Epithelial cell of esophagus (primary cell): ENCODE measurements at places on chromosomes 16 and 17.

DNA sequence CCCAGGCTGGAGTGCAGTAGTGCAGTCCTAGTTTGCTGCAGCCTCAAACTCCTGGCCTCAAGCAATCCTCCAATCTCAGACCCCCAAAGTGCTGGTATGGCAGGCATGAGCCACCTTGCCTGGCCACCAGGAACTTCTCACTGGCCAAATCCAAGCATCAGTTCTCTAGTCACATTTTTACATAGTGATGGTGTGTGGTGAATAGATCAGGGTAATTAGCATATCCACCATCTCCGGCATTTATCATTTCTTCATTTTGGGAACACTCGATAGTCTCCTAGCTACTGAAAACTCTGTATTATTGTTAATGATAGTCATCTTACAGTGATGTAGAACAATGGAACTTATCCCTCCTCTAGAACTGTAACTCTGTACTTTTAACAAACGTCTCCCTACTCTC, 58.3 kb downstream of the RAB11FIP4 start:
- DNase-seq: no peak

GRCh38 chr16:162271-162991, 3.3 kb upstream of the HBM start:
- DNase-seq: no peak

DNA sequence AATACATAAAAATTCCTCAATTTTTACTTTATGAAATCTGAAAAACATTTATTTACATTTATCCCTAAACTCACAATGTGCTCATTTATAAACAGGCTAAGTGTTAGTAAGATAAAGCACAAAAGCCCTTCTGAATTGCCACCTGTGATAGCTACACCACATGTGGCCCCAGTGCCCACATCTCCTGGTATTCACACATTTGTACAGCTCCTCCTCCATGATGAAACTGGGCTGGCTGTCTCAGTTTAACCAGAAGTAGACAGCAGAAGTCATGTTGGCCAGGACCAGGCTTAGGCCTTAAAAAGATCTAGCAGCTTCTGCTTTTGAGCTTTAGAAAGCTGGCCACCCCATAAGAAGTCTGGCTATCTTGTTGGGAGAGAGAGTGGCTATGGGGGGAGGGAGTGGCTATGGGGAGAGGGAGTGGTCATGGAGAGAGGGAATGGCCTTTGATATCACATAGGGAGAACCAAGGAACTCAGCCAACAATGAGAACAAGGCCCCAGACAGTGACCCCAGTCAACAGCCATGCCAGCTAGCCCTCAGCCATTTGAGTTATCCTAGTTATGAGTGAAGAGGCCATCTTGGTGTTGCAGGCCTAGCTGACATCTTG, 47.4 kb downstream of the CEP95 start:
- DNase-seq: no peak

- no peak for DNase-seq
These were observed 2.2 kb downstream of the DCUN1D3 start for GRCh38 chr16:20897922-20898321.

DNA sequence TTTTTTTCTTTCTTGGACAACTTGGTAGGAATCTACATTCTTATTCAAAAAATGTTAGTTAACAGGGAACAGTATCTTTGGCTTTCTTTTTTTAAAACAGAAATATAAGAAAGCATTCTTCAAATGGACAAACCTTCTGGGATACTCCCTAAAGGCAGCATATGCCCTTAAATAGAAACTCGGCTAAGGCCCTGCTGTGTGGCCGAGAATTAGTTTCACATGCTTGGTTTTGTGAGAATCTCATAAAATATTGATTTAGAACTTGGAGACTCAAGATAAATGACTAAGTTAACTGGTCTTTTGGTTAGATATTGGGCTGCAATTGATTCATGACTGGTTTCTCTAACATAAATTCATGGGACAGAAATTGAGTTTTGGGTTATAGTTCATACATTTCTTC, 359.9 kb upstream of the XYLT1 start:
- DNase-seq: no peak

- peak; percentile 35 for DNase-seq
These were observed 37.7 kb downstream of the ULK2 start for GRCh38 chr17:19830061-19830460.

DNA sequence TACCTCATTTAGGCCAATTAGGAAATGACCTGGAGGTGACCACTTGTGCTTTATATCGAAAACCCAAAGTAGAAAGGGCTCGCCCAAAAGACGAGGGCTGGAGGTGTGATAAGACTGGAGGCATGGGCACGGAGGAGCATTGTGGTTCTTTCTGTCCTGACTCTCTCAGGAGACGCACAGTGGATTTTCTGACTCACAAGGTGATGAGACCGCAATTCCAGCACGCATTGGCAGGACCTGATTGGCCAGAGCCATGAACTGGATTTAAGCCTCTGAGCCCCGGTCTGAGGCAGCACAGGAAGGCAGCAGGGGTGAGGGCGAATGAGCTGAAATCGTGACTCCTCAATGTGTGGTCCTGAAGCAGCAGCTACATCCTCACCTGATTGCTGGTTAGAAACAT, 559.1 kb upstream of the SALL1 start:
- no peak for DNase-seq

DNA sequence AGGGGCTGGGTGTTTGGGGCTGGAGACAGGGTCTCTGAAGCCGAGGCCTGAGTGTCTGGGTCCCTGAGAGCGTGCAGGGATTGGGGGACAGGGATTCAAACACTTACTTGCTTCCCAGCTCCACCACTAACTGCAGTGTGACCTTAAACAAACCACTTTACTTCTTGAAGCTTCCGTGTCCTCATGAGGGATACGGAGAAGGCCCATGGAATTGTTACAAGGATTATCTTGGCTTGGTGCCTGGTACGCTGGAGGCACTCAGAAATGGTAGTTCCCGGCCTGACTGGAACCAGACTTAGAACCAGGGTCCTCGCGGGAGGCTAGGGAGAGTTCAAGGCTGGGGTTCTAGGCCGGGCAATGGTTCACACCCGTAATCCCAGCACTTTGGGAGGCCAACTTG, 2.9 kb upstream of the CXCL16 start:
- no peak for DNase-seq

DNA sequence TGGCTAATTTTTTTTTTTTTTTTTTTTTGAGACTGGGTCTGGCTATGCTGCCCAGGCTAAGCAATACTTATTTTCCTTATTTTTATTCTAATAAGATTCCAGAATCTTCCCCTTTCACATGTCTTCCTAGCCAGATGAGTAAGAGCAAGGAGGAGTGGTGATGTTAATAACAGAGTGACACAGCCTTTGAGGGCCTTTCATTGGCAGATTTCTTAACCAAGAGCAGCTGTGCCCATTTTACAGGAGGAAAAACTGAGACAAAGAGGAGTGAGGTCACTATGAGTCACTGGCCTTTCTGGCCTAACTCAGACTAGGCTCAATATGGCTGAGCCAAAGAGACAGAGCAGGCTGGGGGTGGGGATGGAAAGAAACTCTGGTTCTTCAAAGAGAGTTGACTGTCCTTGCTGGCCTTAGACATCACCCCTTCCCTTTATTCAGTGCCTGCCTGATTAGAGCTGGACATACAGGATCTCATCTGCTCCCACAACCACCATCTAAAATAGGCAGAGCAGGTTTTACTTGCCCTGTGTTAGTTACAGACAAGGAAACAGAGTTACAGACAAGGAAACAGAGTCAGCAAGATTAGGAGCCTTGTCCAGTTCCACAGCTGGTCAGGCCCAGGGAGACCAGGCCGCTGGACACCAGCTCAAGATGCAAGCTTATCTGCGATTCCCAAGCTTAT, 50.0 kb upstream of the TOB1 start:
- DNase-seq: peak; percentile 35

- DNase-seq: peak; percentile 71
These were observed 242.6 kb upstream of the CIBAR2 start for GRCh38 chr16:85354686-85355514.

DNA sequence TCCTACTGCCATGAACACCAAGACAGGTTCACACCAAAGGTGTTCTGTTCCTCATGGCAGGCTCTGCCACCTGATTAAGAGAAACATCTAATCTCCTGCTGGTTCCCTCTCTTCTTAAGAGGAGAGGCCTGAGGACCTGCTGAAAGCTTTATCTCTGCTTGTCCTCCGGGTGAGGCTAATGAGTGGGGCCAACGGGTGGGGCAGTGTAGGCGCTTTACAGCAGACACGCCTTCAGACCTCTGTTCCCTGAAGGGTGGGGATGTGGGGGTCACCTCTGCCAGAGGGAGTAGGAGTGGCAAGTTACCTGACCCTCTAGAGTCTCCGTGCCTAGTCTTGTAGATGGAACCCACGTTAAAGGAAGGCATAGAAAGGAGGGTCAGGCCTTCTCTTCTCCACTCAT, 4.2 kb upstream of the MRM1 start:
- DNase-seq: no peak

DNA sequence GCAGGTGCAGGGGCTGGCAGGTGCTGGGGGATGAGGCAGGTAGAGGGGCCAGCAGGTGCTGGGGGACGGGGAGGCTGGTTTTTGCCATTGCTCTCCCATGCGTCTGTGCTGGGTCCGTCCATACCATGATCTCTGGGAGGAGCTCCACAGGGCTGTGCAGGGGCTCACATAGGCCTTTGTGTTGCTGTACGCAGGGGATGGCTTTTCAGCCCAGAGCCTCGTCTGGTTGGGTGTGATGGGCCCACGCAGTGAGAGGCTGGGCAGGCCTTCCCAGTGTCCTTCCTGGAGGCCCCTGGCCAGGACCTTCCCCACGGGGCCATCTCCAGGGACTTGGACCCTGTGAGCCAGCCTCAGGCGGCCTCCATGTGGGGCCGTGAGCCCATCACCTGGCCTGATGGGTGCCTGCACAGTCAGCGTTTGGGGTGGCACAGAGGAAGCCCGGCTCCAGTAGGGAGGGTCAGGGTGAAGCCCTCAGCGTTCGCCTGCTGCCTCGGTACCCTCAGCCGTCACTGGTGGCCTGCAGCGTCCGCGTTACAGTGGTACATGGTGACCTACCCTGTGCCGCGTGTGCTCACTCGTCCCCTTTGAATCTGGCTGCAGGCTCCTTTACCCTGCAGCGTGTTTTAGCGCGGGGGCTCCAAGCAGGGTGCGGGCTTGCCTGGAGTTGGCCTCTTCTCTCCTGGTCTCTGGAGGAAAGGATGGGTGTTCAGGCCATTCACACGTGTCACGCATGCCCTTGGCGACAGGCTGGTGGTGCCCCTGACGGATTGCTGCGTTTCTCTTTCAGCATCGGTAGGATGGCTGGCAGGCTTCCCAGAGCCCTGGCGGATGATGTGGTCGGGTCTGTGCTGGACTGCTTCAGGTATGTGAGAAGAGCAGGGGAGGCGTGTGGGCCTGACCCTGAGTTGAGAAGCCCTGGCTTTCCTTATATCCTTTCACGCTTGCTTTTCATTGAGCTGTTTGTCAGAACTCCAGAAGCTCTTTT, 30.6 kb downstream of the ZNF750 start:
- DNase-seq: no peak

DNA sequence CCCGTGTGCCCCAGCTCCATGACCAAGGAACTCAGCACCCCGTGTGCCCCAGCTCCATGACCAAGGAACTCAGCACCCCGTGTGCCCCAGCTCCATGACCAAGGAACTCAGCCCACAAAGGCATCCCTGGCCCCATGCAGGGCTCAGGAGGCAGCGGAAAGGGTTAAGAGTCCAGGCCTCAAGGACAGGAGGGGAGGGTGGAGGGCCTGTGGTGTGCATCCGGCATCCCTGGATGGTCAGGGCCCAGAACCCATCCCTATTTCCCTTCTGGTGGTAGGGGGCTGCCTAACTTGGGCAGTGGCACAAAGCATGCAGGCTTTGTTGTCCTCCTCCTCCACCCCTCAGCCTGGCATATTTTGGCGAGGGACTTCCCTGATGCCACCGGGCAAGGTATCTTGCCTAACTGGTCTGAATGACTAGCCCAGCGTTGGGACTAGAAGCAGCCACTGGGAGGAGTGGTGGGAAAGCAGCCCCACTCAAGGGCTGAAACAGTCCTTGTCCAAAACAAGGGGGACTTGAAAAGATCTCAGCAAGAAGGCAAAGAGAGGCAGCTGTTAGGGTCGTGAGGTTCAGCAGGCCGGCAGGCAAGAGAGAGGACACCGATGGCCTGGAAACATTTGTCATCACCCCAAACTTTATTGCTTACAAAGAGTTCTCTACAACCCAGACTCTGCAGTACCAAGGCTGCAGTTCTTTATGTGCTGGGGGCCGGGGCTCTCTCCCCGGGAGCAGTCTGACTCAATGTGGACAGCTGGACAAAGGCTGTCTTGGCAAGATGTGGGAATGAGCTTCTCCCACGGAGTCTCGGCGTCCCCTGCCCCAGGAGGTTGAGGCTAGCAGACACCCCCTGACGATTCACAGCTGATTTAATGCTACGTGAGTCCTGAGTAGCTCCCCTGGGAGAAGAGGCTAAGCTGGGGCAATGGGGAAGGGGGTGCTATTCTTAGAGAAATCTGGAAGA, 902 bp upstream of the SPATA32 start:
- DNase-seq: peak; percentile 56

GRCh38 chr16:85181739-85182129, 69.5 kb upstream of the CIBAR2 start:
- no peak for DNase-seq

DNA sequence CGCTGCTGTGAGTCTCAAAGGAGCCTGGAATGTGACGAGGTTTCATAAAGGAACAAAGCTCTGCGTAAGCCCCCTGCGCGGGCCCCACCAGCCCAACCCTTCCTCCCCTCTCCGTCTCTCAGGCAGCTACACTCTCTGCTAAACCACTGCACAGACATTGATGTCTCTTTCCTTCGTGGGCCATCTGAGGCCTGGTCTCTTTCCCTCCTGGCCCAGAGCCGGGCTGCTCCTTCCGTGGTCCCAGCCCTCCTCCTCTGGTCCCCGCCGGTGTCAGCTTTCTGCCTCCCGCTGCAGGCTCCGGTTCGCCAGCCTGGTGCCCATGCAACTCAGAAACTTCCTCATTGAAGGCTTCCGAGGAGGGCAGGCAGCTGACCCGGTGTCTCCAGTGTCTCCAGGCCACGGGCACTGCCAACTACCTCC, 7.4 kb downstream of the SCARF1 start:
- no peak for DNase-seq

DNA sequence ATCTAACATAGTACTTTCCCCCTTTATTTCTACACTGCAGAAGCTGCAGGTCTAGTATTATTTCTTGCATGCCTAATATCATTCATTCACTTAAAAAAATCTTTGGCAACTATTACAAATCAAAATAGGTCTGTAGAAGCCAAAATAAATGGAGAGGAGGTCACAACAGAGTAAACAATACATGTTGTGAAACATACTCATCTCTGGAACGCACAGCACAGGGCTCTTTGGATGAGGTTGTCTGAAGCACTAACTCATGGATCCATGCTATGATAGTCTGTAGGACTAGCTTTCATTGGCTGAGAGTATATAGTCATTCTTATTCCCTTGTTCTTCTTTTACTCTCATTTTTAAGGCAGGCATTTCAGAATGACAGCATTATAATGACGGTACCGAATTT, 21.3 kb downstream of the MYO1D start:
- no peak for DNase-seq

- no peak for DNase-seq
These were observed 42.6 kb upstream of the CHMP6 start for GRCh38 chr17:80948976-80949450.

GRCh38 chr16:21083729-21084268, 66.8 kb downstream of the DNAH3 start:
- peak; percentile 56 for DNase-seq
